Osteoblast (primary cell): ENCODE measurements at places on chromosomes 11 and 22. TPM values are rescaled to one million over a fixed set of nuclear protein-coding genes. Genes with fewer than 3 reads are reported as not detected.

DNA sequence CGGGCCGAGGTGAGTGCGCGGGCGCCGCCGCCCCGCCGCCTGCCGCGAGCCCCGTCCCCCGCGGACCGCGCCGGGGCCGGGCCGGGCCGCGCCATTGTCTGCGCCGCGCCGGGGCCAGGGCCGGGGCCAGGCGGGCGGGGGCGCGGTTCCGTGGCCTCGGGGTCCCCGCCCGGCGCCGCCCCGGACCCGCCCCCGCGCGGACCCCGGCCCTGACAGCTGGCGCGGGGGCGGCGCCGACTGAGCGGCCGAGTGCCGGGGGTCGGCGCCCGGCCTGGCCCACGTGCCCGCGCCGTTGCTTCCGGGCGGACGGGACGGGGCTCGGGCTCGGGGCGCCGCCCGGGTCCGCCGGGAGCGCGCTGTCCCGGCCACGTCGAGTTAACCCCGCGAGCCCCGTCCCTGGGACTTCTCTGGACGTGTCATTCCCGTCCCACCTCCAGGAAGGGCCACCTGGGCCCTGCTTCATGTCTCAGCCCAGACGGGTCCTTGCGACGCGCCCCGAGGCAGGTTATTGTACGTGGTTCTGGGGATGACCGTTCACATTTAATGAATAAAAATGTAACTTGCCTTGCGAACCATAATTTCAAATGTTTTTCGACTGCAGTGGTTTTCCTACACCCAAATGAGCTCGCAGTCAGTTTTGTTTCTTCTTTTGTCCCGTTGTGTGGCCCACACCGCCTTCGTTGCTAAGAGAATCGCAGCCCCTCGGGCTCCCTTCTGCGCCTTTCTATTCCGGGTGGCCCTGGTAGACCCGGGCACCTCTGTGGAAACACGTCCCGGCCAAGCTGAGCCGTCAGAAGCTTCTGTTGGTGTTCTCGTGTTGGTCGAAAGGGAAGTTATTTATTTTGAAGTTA lies 562 bp downstream of the ZBED4 start:
- peak; percentile 91 for DNase-seq

- DNase-seq, result no peak
Observed at GRCh38 chr11:35118906-35119305, 20.1 kb upstream of the CD44 start.

- peak; percentile 46 for DNase-seq
Observed at GRCh38 chr22:23113847-23114720, 27.7 kb downstream of the RSPH14 start.

GRCh38 chr11:99015634-99016454 lies 4.9 kb upstream of the CNTN5 start:
- peak; percentile 64 for DNase-seq

- no peak for DNase-seq
Observed at GRCh38 chr22:27639248-27640086, 162.1 kb downstream of the MN1 start.

- peak; percentile 58 for DNase-seq
Observed at GRCh38 chr11:16783321-16783801, 44.9 kb downstream of the C11orf58 start.

GRCh38 chr11:79039122-79039521 lies 401.7 kb downstream of the TENM4 start:
- no peak for DNase-seq

DNA sequence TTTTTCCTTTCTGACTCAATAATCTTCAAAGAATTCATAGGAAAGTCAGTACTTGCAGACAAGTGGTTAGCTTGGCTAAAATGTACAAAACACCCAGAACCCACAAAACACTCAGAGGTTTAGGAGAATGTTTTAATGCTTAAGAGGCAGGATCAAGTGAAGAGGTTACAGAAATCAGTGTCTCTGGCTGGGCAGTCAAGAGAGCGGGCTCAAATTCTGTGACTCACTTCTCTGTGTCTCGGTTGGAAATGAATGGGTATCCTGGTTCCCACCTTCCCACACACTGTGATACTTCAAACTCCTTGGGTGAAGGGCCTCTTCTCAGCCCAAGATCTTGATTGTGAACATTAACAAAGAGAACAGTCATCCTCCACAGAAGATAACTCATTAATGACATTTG lies 3.8 kb downstream of the MPEG1 start:
- DNase-seq, result no peak

- peak; percentile 96 for DNase-seq
Observed at GRCh38 chr11:119741369-119742262, 12.6 kb upstream of the NECTIN1 start.

- peak; percentile 73 for DNase-seq
Observed at GRCh38 chr11:2271077-2271326, 614 bp upstream of the ASCL2 start.

DNA sequence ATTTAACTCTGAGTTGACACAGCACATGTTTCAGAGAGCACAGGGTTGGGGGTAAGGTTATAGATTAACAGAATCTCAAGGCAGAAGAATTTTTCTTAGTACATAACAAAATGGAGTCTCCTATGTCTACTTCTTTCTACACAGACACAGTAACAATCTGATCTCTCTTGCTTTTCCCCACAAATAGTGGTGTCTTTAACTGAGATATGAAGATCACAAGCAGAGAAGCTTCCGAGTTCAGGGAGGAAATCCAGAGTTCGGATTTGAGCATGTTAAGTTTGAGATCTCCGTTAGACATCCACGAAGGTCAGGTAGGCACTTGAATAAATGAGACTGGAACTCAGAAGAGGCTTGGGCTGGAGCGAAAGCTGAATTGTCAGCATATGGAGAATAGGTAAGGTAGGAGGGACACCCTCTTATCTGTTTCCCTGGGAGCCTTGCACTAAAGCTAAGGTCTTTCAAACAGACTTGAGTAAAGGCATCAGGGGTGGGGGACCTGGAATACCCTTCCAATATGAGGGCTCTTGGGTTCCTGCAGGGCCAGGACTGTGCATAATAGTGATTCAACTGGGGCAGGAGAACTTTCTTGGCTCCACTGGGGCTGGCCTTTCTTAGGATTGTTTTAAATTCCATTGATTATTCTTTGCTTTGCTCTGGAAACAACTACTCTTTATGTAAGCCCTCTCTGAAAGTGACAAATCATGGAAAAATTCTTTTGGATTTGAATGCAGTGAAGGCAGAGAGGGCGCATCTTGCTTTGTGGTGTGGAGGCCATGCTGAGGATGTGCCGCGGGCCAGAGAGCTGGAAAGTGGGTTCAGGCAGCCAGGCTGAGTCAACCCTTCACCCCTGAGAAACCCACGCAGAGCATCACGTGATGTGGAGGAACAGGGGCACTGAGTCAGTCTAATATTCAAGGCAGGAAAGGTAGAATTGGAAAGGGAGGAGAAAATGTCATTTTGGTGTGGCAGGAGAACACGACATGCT lies 62.7 kb upstream of the AMPD3 start:
- DNase-seq, result no peak

DNA sequence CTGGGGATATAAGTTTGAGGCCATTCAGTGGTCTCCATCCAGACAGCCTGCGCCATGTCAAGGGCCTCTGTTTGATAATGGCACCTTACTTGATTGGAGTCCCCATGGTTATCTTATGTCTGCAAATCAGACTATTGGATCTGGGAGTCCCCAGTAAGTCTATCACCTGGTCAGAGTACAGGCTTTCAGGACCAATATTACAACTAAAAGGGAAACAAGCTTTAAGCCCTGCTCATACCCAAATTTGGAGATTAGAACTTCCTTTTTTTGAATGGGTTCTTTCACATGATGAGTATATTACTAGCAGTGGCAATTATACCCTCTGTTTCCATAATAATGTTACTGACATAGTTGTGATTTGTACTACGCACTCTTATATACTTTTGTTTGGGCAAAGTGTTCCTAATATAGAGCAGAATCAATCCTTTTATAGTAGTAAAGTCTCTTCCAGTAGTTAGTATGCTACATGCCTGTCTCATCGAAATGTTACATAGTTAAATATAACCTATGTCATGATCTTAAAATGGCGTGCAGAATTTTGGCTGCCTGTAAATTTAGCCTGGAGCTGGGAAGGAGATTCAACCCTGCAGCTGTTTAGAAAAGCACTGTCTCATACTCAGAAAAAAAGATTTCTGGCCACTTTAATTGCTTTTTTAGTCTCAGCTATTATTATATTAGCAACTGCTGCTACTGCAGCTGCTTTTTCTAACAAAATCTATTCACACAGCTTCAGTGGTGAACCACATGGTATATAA lies 4.9 kb downstream of the MS4A15 start:
- peak; percentile 38 for DNase-seq

- peak; percentile 69 for DNase-seq
Observed at GRCh38 chr11:20049231-20049630, 111.0 kb downstream of the DBX1 start.

DNA sequence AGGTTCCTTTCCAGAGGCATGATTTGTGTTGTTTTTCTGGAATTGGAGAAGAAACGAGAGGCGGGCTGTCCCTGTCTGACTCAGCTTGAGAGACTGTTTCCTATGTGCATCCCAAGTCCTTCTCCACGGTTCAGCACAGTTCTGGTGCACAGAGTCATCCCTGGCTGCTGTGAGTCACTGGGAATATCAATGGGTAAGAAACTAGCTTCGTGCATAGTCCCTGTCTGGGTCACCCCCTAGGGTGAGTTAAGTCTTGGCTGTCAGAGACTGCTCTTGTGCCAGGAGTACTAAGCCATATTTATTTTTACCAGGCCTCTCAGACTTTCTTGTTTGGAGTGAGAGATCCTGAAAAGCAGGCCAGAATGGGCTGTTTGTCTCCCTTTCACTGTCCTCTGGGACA lies 2.4 kb upstream of the LRP4 start:
- DNase-seq, result peak; percentile 98

DNA sequence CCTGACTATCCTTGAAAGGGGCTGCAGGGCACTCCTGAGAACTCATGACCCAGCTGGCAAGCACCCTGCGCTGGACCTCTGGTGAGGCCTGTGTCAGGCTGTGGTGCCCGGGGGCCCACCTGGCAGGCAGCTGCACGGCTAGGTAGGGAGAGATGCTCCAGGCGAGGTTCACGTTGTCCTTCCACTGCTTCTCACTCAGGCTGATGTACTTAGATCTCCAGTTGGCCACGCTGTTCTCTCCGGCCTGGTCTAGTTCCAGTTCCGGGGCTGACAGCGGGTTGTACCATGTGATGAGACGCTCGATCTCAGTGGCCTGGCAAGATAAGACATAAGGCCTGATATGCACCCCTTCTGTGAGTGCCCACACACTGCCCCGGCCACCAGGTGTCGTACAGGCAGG lies 44.7 kb upstream of the SERPIND1 start:
- DNase-seq, result no peak

DNA sequence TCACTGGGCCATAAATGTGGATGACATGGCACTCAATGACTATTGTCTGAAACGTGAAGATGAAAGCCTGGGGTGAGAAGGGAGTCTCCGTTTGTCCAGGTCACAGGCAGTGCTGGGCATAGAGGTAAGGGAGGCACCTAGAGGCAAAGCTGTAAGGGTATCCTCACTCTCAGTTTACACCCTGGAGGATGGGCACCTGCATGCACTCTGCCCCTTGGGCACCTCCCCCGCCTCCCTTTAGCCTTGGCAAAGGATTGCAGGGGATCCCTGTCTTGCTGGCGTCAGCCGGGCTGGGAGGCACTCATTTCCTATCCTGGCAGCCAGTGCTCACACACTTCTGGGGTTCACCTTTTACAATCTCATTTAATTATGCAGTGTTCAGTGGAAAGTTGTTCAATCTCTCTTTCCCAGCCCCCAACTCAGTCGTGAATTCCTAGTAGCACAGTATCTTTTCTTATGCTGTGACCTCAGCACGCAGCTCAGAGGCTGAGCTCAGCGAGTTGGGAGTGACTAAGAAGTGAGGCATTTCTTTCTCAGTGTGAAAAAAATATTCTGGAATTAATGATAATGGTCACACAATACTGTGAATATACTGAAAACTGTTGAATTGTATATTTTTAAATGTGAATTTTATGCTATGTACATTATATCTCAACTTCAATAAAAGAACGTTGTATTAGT lies 866.6 kb downstream of the BRD1 start:
- peak; percentile 63 for DNase-seq

GRCh38 chr11:87454241-87454640 lies 416.5 kb downstream of the TMEM135 start:
- no peak for DNase-seq

- no peak for DNase-seq
Observed at GRCh38 chr11:83801799-83802198, 515.6 kb upstream of the CCDC90B start.

DNA sequence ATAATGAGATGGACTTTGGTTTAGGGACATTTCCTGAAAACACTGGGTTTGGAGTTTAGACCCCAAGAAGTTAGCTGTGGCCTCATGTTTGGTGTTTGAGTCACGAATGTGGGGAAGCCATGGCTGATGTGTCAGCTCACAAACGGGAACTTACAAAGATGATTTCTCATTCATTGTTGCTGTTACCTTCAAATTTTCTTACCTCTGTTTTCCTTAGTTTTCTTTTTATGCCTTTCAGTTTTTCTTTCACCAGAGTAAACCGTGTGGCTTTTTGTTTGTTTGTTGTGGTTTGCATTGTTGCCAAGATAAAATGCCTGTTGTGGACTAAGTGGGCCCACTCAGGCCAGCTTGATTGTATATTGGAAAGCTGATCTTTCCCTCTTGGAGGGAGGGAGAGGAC lies 89.1 kb downstream of the SWAP70 start:
- DNase-seq, result peak; percentile 84

DNA sequence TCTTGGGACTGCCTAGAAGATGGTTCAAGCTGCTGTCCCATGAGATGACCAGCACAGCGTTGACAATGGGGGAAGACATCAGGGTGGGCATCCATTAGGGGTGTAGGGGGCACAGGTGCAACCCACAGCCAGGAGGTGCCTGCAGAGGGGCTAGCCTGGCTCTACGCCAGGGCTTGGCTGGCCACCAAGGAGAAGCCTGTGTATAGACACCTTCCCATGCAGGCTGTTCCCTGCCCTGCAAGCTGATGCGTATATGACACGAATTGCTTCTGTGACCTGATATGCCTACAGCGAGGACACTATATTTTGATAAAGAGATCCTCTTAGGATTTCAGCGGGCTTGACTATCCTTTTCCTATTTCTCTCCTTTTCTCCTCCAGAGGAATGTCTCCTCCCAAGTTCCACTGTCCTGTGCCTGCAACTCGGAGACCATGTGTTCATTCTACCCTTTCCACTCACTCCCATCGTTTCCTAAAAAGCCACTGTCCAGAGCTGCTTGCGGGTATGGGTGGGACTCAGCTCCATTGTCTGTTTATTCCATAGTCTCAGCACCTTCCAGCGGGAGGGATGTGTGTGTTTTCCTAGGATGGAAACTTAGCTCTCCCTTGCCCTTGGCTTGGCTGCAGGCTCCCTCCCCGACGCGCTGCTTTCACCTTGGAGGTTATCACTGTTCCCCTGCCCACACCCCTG lies 56.1 kb downstream of the ST14 start:
- DNase-seq, result peak; percentile 43

The CRYAB gene
- total RNA-seq, result 54.3 and 55.4 TPM in 2 replicates

The PGAP2 gene
- 10.3 and 10.9 TPM in 2 replicates for total RNA-seq

The ACR gene
- 1.4 TPM in 1 of 2 replicates, not detected in the other for total RNA-seq

The KCNJ1 gene
- not detected in 2 replicates for total RNA-seq

The ARHGAP20 gene
- 2.2 and 3.5 TPM in 2 replicates for total RNA-seq

The CD6 gene
- total RNA-seq, result not detected in 2 replicates

The TMEM191B gene
- 1.2 TPM in 1 of 2 replicates, not detected in the other for total RNA-seq

The CASP12 gene
- total RNA-seq, result not detected in 2 replicates

The GATD1 gene
- 31.5 and 37.3 TPM in 2 replicates for total RNA-seq

The CDHR5 gene
- total RNA-seq, result not detected in 2 replicates

The OR51B4 gene
- total RNA-seq, result not detected in 2 replicates
